A549 treated with RU486 at 1 μM for 4 hours (cell line): ENCODE measurements at places on chromosomes 11 and 22. TPM values are rescaled to one million over a fixed set of nuclear protein-coding genes. Genes with fewer than 3 reads are reported as not detected.

The SPON1 gene
- 0.02 TPM in 1 of 5 replicates, not detected in the others for total RNA-seq

The STK33 gene
- 2.5 to 5.6 TPM (median 3.5 TPM) in 5 replicates for total RNA-seq

The PLEKHB1 gene
- total RNA-seq = 0.44 to 1.2 TPM (median 0.85 TPM) in 5 replicates

The USP2 gene
- 0.18 to 0.62 TPM (median 0.28 TPM) in 5 replicates for total RNA-seq

The TCN1 gene
- total RNA-seq = 0.15 to 0.50 TPM (median 0.43 TPM) in 5 replicates
